ENCODE measurements at places on chromosomes 1 and 21.

- DNase-seq, result no peak
Observed at GRCh38 chr1:116379057-116379630, 6.1 kb downstream of the ATP1A1 start.

- DNase-seq, result no peak
Observed at GRCh38 chr1:196007763-196008162, 600.5 kb downstream of the KCNT2 start.

DNA sequence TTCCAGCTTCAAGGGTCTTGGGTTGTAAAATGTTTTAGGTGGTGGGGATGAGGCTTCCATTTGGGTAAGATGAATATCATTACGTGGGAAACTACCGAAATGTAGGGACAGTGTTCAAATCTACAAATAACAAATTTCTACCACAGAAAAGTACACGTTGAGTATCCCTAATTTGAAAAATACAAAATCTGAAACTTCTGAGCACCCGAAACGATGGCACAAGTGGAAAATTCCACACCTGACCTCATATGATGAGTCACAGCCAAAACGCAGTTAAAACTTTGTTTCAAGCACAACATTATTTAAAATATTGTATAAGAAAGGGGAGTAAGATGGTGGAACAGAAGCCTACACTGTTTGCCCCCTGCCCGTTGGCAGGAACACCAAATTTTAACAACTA is 8.8 kb upstream of the HENMT1 start:
- DNase-seq, result no peak

- no peak for DNase-seq
Observed at GRCh38 chr1:236067854-236068454, 3.1 kb upstream of the NID1 start.

DNA sequence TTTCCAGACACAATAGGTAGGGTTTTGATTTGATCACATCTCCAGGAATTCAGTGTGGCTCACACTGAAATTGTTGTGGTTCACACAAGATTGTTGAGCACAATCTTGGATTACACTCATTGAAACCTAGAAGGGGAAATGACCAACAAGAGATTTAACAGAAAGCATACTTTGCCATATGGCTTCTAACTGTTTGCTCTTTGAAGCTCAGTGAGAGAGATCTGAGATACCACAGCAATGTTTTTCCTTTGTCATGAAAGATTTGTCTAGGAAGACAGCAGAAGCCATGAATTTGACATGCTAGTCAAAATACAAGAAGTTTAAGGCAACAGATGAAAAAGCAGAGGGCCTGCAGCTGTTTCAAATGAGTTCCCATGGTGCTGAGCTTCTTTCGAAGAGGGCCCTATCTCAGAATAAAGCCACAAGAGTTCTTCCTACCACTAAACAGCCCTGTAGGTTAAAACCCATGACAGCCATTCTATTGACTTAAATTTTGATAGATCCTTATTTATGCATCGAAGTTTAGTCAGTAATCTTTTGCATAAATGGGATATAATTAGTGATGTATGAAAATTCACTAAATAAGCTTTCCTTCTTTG is 650.4 kb downstream of the LTN1 start:
- DNase-seq, result no peak

DNA sequence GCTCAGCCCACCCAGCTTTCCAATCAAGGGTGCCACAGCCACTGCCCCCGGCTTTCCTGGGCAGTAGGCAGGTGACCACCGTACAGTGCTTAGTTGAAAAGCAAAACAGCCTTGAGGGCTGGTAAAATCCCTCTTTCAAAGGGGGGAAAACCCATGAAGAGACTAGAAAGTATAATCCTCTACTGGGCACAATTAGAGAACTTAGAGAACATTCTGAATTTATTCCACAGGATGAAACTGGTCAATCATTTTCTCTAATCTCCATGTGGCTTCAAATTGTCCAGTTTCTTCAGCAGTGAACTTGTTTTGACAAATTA is 15.3 kb upstream of the LRRC47 start:
- no peak for DNase-seq
